Stimulated activated CD8-positive, alpha-beta memory T cell treated with anti-CD3 and anti-CD28 coated beads, Interleukin-2, amount 100 ng/mL, for 1 hour (primary cell): ENCODE measurements at places on chromosomes 12 and 14.

DNA sequence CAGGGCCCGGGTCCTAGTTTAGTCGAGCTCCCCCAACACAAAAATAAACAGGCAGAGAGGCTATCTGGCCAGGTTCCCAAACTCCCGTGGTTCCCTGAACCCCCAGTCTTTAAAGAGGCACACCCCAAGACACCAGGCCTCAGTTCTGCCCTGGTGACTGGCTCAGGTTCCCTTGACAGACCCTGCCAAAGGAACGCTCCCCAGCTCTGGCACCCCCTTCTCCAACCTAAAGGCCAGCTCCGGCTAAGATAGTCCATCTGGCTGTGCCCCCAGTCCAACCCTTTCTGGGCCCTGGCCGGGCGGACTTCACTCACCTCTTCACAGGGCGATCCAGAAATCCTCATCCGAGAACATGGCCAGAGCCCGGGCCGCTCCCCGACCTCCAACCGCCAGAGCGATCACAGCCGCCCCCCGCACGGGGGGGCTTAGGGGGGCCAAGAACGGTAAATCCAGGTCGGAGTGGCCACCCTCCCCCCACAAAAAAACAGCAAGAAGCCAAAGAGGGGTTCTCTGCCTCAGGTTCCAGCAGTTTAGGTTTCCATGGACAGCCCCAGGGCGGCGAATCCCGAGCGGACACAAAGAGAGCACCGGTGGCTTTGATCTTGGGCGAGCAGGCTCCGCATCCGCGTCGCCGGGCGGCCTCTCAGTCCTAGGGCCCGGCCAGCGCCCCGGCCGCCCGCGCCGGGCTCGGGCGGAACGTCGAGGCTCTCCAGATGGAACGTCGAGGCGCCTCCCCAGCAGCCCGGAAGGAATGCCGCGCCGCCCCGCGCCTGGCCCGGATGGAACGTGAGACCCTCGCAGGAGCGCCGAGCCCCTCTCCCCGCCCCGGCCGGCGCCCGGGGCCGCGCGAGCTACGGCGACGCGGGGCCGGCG lies 1.1 kb downstream of the KMT2D start:
- DNase-seq = no peak

- DNase-seq = no peak
Observed at GRCh38 chr12:94707892-94708291, 57.5 kb upstream of the TMCC3 start.

DNA sequence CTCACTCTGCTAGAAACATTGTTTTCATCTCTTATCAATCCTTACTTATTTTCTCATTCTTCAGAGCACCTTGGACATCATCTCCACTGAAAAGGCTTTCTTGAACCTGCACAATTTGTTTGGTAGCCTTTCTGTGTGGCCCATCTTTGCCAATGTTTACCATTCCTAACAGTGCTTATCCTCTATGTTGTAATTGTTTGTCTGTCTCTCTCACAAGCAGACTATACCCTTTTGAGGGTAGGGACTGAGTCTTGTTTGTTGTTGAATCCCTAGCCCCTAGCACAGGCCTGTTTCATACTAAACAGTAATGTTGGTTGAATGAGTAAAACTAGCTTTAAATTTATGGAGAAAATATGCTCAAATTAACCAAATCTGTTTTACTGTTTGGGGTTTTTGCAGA lies 9.2 kb downstream of the MRPL42 start:
- no peak for DNase-seq

DNA sequence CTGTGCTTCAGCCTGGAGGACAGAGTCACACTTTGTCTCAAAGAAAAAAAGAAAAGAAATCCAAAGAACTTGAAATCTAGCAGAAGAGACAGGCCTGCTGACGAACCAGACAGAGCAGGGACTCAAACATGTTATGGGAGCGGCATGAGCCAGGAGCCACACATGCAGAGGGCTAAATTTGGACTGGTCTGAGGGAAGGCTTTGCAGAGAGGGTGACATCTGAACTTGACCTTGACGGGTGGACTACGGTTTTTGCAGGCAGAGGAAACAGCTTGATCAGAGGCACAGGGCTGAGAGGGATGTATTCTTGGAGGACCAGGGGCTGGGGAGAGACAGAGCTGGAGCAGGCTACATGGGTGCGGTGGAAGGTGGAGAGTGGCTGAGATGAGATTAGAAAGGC lies 20.5 kb upstream of the SLC24A4 start:
- no peak for DNase-seq

GRCh38 chr14:61476754-61477410 lies 155.5 kb downstream of the PRKCH start:
- peak; percentile 40 for DNase-seq

DNA sequence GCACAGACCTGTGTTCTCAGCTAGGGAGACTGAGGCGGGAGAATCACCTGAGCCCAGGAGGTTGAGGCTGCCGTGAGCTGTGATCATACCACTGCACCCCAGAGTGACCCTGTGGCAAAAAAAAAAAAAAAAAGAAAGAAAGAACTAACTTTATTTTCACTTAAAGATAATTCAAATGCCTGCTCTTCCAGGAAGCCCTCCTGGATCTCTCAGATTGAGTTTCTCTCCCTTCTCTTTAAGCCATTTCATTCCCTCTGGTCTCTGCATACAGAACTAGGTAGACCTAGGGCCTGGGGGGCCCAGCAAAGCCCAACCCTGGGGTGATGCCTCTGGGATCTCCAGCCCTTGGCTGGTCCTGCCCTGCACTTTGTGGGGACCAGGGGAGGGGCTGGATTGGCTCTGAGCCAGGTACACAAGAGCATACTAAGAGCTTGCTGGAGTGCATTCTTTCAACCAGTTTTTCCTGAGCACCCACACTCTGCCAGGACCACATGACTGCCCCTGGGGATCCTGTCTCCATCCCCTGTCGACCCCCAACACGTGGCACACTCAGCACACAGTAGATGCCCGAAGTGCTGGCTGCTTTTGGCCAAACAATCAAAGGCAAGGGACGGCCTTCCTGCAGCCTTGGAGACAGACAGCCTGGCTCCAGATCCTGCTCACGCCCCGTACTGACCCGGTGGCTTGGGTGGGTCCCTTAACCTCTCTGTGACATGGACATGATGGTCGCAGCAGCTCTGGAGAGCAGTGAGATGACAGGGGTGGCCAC lies 52.7 kb downstream of the CYP46A1 start:
- no peak for DNase-seq

- DNase-seq = no peak
Observed at GRCh38 chr14:26730929-26731618, 133.2 kb upstream of the NOVA1 start.

DNA sequence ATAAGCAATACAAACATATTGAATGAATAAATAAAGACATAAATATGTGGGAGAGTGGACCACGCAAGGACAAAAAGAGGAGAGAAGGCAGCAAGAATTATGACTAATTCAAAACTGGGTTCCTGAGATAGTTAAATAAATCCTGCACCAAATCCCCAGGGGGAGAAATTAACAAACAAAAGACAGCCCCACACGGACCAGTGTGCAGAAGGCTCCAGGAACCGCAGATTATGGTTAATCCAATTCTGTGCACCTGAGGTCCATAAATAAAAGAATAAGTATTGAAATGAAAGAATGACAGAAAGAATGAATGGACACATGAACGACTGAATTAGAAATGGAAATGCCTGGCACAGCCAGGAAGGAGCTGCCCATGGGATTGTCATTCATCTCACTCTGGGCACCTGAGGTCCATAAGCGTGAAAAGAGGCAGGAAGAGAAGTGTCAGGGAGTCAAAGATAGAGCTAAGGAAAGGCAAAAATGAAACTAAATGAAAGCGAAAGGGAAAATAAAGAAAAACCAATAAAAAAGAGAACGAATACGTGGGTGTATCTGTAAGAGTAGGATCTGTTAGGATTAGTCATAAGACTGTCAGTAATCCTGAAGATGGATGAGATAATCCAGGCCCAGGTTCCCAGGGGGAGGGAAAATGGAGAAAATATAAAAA lies 23.3 kb downstream of the MEG3 start:
- DNase-seq = no peak

GRCh38 chr14:24072436-24072835 lies 1.1 kb downstream of the CPNE6 start:
- no peak for DNase-seq

DNA sequence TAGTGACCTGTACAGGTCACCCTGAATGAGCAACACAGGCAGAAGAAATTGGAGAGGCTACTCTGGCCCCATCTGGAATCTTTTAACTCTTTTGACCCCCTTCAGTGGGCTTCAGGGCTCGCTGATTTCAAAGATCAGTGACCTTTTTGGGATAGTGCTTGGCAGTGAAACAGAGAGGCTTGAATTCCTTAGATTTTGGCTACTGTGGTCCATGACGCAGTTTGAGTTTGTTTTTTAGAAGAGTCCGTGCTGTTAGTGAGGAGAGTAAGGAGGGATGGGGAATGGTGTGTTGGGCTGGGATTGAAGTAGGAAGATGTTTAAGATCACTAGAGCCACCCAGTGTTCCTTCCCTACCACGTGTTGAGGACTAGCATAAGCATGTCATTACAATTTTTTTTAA lies 16.5 kb downstream of the TMEM30B start:
- no peak for DNase-seq

DNA sequence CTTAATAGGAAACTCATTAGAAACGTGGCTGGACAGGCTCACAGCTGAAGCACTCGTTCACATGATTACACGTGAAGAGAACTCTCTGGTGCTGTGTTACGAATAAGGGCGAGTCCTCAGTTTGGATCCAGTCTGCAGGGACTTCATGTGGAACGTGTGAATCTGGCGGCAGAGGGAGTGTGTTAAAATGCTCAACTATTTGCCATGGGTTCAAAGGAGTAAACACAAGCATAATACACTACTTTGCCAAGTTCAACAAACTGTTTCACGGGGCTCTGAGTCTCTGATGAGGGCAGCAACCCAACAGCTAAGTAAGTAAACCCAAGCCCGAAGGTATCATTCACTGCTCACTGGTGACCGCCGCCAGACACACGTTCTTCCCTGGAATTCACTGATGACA lies 42.4 kb downstream of the NUAK1 start:
- no peak for DNase-seq

GRCh38 chr12:115311875-115312274 lies 627.9 kb upstream of the TBX3 start:
- DNase-seq = no peak

GRCh38 chr12:109836916-109837315 lies 3.7 kb upstream of the TRPV4 start:
- no peak for DNase-seq

DNA sequence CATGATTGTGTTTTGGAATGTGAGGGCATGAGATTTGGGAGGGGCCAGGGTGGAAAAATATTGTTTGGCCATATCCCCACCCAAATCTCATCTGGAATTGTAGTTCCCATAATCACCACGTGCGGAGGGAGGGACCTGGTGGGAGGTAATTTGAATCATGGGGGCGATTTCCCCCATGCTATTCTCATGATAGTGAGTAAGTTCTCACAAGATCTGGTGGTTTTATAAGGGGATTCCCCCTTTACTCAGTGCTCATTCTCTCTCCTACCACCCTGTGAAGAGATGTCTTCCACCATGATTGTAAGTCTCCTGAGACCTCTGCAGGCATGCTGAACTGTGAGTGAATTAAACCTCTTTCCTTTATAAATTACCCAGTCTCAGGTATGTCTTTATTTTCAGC lies 15.7 kb downstream of the OR10P1 start:
- no peak for DNase-seq

DNA sequence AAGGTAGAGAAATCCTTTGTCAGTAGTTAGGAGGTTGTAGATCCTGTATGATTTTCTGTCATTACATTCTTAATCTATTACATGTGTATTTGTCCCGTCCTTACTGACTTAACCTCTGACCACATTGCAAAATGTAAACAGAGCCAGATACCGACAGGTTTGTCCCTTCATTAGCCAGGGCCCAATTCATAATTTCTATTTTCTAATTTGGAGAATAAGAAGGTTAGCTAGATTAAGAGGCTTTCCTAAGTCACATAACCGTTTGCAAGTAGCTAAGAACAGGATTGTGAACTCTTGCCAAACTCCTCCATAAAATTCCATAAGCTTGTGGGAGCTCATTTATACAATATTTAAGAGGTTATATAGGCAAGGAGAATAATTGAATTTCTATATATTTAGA lies 352.6 kb downstream of the RAD51B start:
- DNase-seq = no peak

GRCh38 chr14:75514673-75515628 lies 7.3 kb upstream of the BATF start:
- DNase-seq = no peak

- DNase-seq = no peak
Observed at GRCh38 chr14:65167072-65167645, 64.8 kb upstream of the MAX start.

- DNase-seq = no peak
Observed at GRCh38 chr12:130922511-130922953, 31.2 kb upstream of the ADGRD1 start.

DNA sequence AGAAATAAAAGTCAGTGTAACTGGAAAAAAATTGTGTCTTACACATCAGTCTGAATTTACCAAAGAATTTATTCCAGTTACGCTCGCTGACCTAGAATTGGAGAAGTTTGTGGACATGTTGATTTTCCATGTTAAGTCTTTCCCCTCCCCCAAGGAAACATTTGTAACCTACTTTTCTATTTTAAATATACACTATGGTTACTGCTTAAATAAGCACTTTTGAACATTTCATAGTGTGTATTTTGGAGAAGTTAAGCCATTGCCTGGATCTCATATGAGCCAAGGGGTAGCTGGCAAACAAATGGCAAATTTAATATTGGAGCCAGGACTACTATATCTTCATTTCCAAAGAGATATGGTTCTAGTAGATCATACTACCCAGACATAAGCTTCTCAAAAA lies 42.9 kb upstream of the NT5DC3 start:
- DNase-seq = no peak

- peak; percentile 9 for DNase-seq
Observed at GRCh38 chr12:49703647-49704137, 3.5 kb downstream of the FMNL3 start.

GRCh38 chr14:55075628-55076175 lies 24.3 kb downstream of the MAPK1IP1L start:
- DNase-seq = no peak

GRCh38 chr12:123105211-123105826 lies 45.6 kb downstream of the PITPNM2 start:
- no peak for DNase-seq

DNA sequence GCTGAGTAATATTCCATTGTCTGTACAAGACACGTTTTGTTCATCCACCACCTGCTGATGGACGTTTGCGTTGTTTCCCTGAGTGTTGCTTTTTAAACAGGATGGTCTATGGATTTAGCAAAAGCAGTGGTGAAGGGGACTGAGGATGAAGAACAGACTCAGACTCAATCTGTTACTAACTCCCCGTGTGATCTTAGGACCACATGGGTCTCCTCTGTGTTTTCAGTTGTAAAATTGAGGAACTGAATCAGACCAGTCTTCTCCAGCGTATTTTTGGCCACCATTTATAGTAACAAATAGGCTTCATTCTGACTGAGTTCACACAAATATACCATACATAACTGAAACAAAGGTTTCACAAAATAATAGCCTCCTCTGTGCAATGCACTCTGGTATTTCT lies 85.6 kb downstream of the FOXN3 start:
- no peak for DNase-seq
